ENCODE measurements at places on chromosomes 1 and 21.

DNA sequence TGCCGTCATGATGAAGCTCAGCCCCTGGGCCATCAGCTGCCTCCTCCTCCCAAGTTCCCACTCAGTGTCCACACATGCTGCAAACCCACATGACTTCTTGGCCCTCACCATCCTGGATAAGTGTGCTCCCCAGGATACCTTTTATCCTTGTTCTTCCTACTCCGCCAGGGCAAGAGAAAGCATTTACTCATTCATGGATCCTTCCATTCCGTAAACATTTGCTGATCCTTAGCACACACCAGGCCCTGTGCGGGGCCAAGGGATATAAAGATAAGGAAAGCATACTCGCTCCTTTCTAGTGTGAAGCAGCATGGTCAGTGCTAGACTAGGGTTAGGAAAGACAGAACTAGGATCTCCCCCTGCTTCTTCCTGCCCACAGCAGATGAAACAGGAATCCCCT lies 122.1 kb upstream of the HMGB4 start:
- no peak for DNase-seq

DNA sequence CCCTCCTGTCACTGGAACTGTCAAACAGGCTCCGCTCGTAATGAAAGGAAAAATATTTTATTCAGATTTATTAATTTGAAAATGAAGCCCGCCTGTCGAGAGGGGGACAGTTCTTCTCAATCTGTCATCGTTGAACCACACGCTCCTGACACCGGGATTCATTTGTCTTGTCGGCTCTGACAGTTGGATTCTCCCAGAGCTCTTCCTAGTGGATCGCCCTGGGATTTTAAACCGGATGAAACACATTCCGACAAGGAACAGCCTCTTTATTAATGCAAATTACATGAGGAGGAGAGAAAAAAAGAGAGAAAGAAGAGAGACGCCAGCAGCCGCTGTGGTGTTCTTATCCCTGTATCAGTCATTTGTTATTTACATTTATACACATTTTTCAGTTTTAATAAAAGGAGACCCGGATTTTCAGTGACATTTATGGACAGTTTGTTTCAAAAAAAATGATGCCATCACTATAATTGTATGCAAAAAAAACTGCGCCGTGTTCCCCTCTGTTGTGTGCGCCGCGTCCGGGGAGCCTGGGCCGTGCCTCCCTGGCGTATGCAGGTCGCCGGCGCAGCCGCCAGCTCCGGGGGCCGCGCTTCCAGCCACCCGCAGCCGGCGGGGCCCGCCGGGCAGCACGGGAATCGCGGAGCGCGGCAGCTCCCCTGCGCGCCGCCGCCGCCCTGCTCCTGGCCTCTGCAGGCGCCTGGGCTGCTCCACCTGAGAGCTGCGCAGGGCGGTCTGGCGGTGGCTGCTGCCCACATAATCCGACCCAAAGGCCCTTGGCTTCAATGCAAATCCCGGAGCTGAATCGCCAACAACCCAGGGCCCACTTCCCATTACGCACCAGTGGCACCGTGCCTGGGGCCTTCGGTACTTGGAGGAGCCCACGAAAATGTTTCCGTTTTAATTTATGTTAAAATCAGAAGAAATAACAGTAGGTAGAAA lies 237.9 kb upstream of the PBX1 start:
- DNase-seq, result no peak

GRCh38 chr1:37362594-37363385 lies 111.6 kb upstream of the ZC3H12A start:
- no peak for DNase-seq

DNA sequence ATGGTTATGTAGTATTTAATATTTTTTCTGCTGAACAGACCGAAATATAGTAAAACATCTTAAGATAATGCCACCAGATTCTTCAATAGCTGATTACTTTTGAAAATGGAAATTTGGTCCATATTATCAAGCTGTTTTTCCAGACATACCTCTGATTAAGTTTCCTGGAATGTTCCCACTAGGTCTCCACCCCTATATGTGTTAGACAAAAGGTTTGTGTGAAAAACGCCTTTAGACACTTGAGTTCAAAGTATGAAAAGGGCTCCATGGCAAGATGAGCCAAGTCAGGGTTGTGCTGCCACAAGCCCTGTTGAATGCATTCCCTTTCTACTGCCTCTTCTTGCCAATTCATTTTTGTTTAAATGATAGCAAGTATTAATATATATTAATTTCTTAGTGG lies 52.7 kb downstream of the ZBTB17 start:
- no peak for DNase-seq

- DNase-seq, result no peak
Measured at GRCh38 chr1:35556484-35557117, 602 bp downstream of the KIAA0319L start.

DNA sequence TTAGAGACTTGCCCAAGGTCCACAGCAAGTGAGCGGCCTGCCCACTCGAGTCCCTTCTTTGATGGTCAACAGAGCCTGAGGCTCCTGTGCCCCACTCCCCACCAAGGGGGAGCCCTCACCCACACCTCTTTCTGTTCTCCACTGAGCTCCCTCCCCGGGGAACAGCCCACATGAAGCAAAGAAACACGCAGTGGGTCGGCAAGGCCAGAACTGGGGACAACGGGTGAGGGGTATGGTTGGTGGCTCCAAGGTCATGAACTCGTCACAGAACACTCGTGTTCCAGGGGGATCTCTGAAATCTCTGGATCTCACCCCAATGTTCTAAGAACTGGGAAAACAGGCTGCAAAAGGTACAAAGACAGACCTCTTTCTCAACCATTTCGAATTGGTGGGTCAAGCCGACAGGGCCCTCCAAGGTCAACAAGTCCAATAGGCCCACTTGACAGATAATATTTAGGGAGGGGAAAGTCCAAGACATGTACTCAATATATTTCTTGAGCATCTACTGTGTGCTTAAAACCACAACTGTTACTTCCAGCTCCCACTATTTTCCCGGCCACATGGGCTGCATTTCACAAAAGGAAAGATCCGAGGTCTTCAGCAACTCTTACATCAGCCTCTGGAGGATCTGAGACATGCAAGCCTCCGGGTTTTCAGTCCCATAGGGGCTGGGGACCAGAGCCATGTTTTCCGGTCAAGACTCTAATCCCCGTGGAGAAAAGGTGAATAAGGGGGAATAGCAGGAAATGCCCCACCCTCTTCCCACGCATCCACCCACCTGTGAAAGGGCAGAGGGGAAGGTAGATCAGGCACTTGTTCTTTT lies 1.1 kb upstream of the RAP1GAP start:
- no peak for DNase-seq
